ENCODE measurements at places on chromosomes 12 and 14. TPM values are rescaled to one million over a fixed set of nuclear protein-coding genes. Genes with fewer than 3 reads are reported as not detected.

Gene SERPINA10
- not detected for total RNA-seq

GRCh38 chr14:65173973-65174693, 71.8 kb upstream of the MAX start:
- no peak for DNase-seq

- DNase-seq = no peak
Measured at GRCh38 chr14:105420974-105421674, 1.5 kb downstream of the MTA1 start.

GRCh38 chr14:50762001-50762930, 68.7 kb downstream of the NIN start:
- no peak for DNase-seq

- DNase-seq = no peak
Measured at GRCh38 chr12:102539651-102540553, 59.5 kb upstream of the IGF1 start.

GRCh38 chr12:116303929-116304328, 26.4 kb upstream of the MED13L start:
- no peak for DNase-seq

GRCh38 chr12:6322969-6323339, 12.5 kb downstream of the PLEKHG6 start:
- no peak for DNase-seq

DNA sequence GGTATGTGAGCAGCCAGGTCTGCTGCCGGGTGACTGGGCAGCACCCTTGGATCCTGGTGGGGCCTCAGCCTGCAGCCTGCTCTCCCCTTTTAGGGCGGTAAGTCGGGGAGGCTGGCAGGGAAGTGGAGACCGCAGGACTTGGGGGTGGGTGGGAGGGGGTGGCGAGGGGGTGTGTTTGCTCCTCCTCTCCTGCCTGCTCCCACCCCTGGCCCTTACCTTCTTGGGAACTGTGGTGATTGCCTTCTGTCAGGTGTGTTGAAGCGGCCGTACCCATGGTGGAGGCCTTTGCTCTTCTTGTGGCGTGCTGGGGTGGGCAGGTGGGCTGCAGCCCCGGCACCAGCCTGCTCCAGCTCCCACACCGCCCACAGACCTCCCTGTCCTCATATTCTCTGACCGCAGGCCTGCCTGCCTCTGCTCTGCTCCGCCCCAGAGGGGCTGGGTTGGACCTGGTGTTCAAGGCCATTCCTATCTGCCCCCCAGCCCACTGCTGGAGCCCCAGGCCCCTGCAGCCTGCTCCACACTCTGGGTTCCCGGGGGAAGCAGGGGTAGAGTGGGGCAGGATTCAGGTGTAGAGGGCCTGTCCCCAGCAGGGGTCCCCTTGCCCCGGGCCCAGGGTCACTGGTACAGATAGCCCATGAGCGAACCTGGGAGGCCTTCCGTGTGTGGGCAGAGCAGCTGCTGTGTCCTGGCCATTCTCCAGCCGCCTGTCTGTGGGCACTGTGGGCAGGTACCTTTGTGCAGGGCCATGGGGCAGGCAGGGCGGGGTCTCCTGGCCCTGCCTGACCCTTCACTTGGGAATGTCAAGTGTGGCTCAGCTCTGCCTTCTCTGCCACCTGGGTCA, 5.2 kb downstream of the TEDC1 start:
- DNase-seq = no peak

- no peak for DNase-seq
Measured at GRCh38 chr12:47343684-47344567, 264.2 kb upstream of the AMIGO2 start.

Gene TEX22
- total RNA-seq = 0.15 TPM

DNA sequence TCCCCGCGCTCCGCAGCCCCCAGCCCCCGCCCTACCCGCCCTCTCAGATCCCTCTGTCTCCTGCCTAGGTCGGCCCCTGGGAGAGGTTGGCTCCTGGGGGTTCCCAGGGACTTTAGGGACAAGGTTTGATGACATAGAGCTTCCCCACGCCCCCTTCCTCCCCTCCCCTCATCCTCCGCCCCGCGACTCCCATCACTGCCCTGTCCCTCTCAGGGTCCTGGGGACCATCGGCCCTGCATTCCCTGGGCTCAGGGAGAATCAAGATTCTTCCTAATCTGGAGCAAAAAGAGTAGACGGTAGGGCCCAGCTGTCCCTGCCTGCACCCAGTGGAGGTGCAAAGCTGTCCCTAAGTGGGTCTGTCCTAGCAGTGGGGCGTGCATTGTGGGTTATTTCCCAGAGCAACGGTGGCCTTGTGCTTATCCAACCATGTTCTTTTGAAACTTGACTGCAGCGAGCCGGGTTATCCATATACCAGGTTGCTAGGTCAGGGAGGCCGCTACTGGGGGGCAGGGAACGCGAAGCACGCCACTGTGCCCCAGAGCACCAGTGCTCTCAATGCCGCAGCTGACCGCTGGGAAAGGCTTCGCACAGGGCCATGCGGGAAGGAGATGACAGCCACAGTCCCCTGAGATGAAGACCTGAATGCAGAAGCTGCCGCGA, 124.4 kb upstream of the PRMT8 start:
- no peak for DNase-seq

- no peak for DNase-seq
Measured at GRCh38 chr14:91925001-91925726, 22.3 kb downstream of the FBLN5 start.

- no peak for DNase-seq
Measured at GRCh38 chr14:95480887-95481226, 35.6 kb downstream of the SYNE3 start.

- DNase-seq = no peak
Measured at GRCh38 chr14:103198131-103199105, 75.2 kb downstream of the TNFAIP2 start.

Gene SERPINA5
- total RNA-seq = 0.29 TPM

DNA sequence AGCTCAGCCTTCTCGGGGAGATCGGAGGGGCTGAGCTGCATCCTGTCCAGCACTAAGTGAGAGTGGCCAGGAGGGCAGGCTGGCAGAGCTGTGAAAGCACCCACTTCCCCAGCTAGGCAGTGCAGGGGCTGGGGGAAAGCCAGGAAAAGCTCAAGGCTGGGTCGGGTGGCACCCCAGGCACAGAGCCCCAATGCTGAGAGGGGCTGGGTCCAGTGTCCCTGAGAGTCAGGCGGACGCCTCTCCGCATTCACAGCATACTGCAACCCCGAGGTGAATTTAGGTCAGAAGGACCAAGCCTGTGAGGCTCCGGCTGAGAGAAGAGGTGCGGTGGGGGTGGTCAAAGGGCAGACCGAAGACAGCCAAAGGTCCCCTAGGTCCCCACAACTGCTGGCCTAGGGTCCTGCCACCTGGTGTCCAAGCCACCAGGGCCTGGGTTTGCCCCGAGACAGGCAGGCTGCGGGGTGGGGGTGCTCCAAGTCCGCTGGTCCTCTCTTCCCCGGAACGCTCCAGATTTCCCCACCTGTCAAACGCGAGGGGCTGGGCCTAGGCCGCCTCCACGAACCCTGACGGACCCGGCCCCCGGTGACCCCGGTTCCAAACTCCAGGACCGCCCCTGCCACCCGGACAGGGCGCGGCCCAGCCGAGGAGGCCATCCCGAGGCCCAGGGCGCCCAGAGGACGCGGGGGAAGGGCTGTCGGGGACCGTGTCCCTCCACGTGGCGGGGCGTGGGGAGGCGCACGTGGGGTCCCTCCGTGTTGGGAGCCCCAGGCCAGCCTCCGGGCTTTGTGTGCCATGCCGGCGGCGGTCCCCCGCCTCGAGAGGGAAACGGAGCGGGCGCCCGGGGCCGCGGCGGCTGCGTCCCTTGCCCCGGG, 527 bp downstream of the CAMKK2 start:
- no peak for DNase-seq

GRCh38 chr12:51683763-51684357, 92.8 kb downstream of the SCN8A start:
- DNase-seq = no peak

GRCh38 chr14:33297565-33297964, 358.9 kb downstream of the NPAS3 start:
- DNase-seq = no peak

GRCh38 chr12:4044101-4044500, 170.9 kb upstream of the PARP11 start:
- DNase-seq = no peak

Gene FGF6
- total RNA-seq = not detected

GRCh38 chr14:30020271-30020670, 92.6 kb upstream of the PRKD1 start:
- no peak for DNase-seq

GRCh38 chr12:32569259-32569658, 109.8 kb upstream of the DNM1L start:
- no peak for DNase-seq

DNA sequence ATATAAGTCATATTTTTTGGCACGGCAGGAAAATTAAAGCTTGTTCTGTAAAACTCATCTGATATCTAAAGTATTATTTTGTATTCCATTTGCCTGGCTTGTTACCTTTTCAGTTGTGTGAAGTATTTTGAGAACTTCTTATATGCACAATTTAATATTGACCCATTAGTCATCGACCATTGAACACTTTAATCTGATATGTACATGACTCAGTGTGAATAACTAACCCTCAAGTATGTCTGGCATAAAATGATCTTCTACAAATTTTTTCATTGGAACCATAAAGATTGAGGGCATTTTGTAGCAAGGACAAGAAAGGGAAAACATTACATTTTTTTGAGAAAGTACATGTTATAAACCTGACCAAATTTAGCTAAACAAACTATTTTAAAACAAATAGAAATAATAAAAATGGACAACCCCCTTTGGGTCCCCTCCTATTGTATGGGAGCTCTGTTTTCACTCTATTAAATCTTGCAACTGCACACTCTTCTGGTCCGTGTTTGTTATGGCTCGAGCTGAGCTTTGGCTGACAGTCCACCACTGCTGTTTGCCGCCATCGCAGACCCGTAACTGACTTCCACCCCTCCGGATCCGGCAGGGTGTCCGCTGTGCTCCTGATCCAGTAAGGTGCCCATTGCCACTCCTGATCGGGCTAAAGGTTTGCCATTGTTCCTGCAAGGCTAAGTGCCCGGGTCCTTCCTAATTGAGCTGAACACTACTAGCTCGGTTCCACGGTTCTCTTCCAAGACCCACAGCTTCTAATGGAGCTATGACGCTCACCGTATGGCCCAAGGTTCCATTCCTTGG, 118.8 kb downstream of the SLC6A15 start:
- DNase-seq = no peak

Data from glomerular endothelial cell (primary cell).